Heart left ventricle (tissue), 16 donors: ENCODE measurements at places on chromosomes 3 and 15. TPM values are rescaled to one million over a fixed set of nuclear protein-coding genes. Genes with fewer than 3 reads are reported as not detected.
A peak's percentile ranks its signal among the peaks of the same experiment; 100 is the strongest.

Gene CCR8
- total RNA-seq = 0.29 TPM

Gene SLC12A1
- total RNA-seq = not detected

DNA sequence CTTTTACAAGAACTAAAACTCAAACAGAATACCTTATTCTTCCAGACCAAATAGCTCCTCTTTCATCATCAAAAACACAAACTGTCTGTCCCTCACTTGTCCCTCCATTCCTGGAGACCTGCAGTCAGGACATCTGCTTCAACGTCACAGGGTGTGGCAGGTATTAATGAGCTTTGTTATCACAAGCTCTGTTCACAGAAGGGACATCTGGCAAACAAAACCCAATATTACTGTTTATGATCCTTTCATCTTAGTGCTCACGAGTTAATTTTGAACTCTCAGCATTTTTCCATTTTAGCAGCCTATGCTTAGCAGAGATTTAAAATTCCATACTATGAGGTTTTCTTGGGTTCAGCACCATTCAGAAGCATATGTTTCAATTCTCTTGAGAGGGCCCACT is 32.9 kb downstream of the AP3S2 start:
- H3K27me3 ChIP-seq = no peaks in the 10 kb centered on the region
- peaks cover 82% of the 10 kb centered on the region for H3K36me3 ChIP-seq
- no peak overlapping the region for H3K4me3 ChIP-seq
- H3K27ac ChIP-seq = no peak overlapping the region
- DNase-seq = no peak

- H3K27me3 ChIP-seq = no peaks in the 10 kb centered on the region
- no peak for DNase-seq
- no peak overlapping the region for H3K27ac ChIP-seq
- no peaks in the 10 kb centered on the region for H3K36me3 ChIP-seq
Measured at GRCh38 chr3:57793737-57794187, 37.7 kb downstream of the SLMAP start.

Gene LDHAL6B
- total RNA-seq = not detected

GRCh38 chr3:150583028-150583427 is 20.1 kb upstream of the SELENOT start:
- H3K27ac ChIP-seq = no peak overlapping the region
- H3K4me3 ChIP-seq = no peak overlapping the region
- H3K36me3 ChIP-seq = peaks cover 35% of the 10 kb centered on the region
- H3K27me3 ChIP-seq = no peaks in the 10 kb centered on the region
- DNase-seq = no peak

Gene PLIN1
- 143 TPM for total RNA-seq

GRCh38 chr3:22933841-22934116 is 269.3 kb upstream of the UBE2E2 start:
- H3K27me3 ChIP-seq = no peaks in the 10 kb centered on the region
- no peak overlapping the region for H3K27ac ChIP-seq
- no peak overlapping the region for H3K4me3 ChIP-seq
- H3K4me1 ChIP-seq = no peaks in the 10 kb centered on the region
- no peak for DNase-seq

GRCh38 chr15:84910928-84911623 is 26.6 kb downstream of the SLC28A1 start:
- H3K36me3 ChIP-seq = no peaks in the 10 kb centered on the region
- peaks cover 63% of the 10 kb centered on the region for H3K4me1 ChIP-seq
- DNase-seq = no peak
- no peaks in the 10 kb centered on the region for H3K27me3 ChIP-seq

DNA sequence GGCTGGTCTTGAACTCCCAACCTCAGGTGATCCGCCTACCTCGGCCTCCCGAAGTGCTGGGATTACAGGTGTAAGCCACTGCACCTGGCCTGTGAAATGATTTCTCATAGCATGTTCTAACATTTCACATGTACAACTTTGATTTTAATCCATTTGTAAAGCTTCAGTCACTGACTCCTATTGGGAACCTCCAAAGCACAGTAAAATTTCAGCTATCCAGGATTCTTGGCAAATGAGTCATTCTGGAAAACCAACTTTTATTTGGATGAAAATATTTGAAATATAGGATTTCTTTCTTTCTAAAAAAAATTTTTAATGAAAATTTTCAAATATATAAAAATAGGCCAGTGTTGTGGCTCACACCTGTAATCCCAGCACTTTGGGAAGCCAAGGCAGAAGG is 2.7 kb upstream of the LMAN1L start:
- no peak for DNase-seq
- no peaks in the 10 kb centered on the region for H3K36me3 ChIP-seq
- H3K4me3 ChIP-seq = no peak overlapping the region
- H3K27me3 ChIP-seq = no peaks in the 10 kb centered on the region

GRCh38 chr15:27272427-27272826 is 301.4 kb downstream of the GABRG3 start:
- H3K4me3 ChIP-seq = no peak overlapping the region
- no peak overlapping the region for H3K27ac ChIP-seq
- no peaks in the 10 kb centered on the region for H3K4me1 ChIP-seq
- H3K36me3 ChIP-seq = no peaks in the 10 kb centered on the region
- no peaks in the 10 kb centered on the region for H3K27me3 ChIP-seq
- no peak for DNase-seq

DNA sequence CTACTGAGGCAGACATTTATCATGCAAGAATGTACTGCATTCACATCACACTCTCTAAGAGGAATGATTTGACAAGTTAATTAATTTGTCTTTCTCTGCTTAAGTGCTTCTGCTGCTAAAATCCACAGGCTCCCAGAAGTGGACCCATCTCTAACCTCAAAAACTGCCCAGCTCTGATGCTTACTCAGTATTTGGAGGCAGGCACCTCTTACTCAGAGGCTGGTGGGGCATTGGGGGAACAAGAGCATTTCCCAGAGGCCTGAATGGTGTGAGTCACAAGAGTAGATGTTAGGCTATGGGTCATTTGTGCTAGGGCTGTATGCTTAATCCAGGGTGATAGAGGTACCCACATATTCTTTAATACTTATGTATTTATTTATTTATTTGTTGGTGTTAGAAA is 34.4 kb upstream of the HCN4 start:
- DNase-seq = no peak
- no peak overlapping the region for H3K27ac ChIP-seq
- no peaks in the 10 kb centered on the region for H3K4me1 ChIP-seq
- no peaks in the 10 kb centered on the region for H3K36me3 ChIP-seq
- no peaks in the 10 kb centered on the region for H3K27me3 ChIP-seq
- H3K4me3 ChIP-seq = no peak overlapping the region

GRCh38 chr3:145776782-145777408 is 384.1 kb downstream of the PLOD2 start:
- no peak overlapping the region for H3K27ac ChIP-seq
- no peak overlapping the region for H3K4me3 ChIP-seq
- peak; percentile 10 for DNase-seq
- H3K36me3 ChIP-seq = no peaks in the 10 kb centered on the region

- no peak for DNase-seq
- no peaks in the 10 kb centered on the region for H3K27me3 ChIP-seq
- no peak overlapping the region for H3K27ac ChIP-seq
Measured at GRCh38 chr15:101404245-101404644, 85.3 kb downstream of the PCSK6 start.

Gene C3orf85
- total RNA-seq = not detected

GRCh38 chr3:195450731-195451229 is 8.0 kb upstream of the ACAP2 start:
- H3K36me3 ChIP-seq = no peaks in the 10 kb centered on the region
- H3K27ac ChIP-seq = no peak overlapping the region
- no peak overlapping the region for H3K4me3 ChIP-seq

GRCh38 chr3:46061108-46061720 is 33.9 kb upstream of the XCR1 start:
- H3K36me3 ChIP-seq = no peaks in the 10 kb centered on the region
- peaks cover 31% of the 10 kb centered on the region for H3K4me1 ChIP-seq
- no peak overlapping the region for H3K4me3 ChIP-seq
- no peak overlapping the region for H3K27ac ChIP-seq

Gene SLC22A14
- total RNA-seq = not detected

DNA sequence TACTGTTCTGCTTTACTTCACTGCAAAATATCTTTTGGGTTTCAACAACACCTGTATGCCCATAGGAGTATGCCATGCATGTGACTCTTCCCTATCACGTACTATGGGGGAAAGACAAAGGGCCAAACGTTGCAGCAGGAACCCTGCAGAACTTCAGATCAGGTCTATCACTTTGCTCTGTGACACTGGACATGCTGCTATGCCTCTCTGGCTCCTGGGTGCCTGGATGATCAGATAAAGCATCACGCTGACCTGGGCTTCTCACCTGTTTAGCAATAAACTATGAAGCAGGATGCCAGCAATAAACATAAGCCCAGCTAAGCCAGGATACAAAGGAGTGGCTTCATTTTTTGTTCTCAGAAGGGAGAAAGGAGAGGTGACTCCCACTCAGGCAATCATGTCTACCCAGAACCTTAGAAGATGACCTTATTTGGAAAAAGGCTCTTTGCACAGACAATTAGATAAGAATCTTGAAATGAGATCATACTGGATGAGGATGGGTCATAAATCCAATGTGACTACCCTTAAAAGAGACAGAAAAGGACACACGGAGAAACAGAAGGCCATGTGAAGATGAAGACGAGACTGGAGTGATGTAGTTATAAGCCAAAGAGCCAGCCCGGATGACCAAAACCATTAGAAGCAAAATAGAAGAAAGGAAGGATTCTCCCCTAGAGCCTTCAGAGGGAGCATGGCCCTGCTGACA is 19.3 kb downstream of the POMGNT2 start:
- no peaks in the 10 kb centered on the region for H3K4me1 ChIP-seq
- no peak overlapping the region for H3K4me3 ChIP-seq
- no peaks in the 10 kb centered on the region for H3K36me3 ChIP-seq

DNA sequence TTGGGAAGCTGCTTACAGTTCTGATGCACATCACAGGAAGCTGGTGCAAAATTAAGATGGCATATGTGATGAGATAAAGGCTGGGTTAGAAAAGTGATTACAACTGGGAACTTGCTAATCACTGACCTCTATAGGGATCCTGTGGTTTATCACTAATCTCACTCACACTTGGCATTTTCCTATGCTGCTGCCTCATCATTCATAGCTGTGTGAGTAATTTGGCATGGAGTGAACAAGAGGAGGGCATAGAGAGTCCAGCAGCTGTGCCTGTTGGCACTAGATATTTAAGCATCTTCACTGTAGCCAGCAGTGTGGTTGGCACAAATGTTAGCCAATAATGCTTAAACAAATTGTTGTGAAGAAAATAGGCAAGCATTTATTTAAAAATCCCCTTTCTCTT is 217.7 kb upstream of the CGNL1 start:
- DNase-seq = peak; percentile 36
- H3K4me1 ChIP-seq = peaks cover 20% of the 10 kb centered on the region

- no peak for DNase-seq
- H3K4me3 ChIP-seq = no peak overlapping the region
- H3K27me3 ChIP-seq = no peaks in the 10 kb centered on the region
- H3K36me3 ChIP-seq = no peaks in the 10 kb centered on the region
- H3K4me1 ChIP-seq = no peaks in the 10 kb centered on the region
Measured at GRCh38 chr3:186625600-186626042, 12.8 kb downstream of the AHSG start.

Gene ZNF662
- total RNA-seq = 1.0 TPM
